ENCODE measurements at places on chromosomes 2 and 18.

DNA sequence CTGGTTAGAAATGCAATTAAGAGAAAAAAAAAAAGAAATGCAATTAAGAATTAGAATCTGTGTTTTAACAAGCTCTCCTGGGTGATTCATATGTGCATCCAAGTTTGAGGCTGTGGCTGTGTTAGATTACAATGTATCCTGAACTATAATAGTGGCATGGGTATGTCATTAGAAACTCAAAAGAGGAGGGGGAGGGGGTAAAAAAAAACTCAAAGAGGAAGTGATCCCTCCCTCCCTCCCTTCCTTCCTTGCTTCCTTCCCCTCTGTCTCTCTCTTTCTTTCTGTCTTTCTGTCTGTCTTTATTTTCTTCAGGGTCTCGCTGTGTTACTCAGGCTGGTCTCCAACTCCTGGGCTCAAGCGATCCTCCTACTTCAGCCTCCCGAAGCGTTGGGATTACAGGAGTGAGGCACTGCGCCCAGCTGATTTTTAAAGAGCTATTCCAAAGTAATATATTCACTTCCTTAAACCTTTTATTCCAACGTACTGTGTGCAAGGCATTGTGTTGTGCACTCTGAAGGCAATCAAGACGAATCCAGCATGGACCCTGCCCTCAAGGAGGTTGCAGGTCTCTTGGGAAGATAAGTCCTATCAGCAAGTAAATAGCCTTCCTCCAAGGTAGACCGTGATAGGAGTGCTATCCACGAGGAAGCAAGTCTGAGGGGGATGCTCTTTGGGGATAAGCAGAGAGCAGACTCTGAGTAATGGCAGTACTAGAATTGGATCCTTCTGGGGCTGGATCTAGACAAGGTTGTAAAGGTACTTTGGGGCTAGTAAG, 35.9 kb upstream of the MCFD2 start:
- no peak for DNase-seq

- no peak for DNase-seq
Measured at GRCh38 chr2:69300650-69301049, 86.4 kb downstream of the GFPT1 start.

- peak; percentile 86 for DNase-seq
Measured at GRCh38 chr2:223944703-223945531, at the start of gene WDFY1. WDFY1 (minus strand) TSS chr2:223945335; CDS start chr2:223945284, 51 bp downstream.

GRCh38 chr2:69744456-69744855, 2.5 kb downstream of the ANXA4 start:
- no peak for DNase-seq

DNA sequence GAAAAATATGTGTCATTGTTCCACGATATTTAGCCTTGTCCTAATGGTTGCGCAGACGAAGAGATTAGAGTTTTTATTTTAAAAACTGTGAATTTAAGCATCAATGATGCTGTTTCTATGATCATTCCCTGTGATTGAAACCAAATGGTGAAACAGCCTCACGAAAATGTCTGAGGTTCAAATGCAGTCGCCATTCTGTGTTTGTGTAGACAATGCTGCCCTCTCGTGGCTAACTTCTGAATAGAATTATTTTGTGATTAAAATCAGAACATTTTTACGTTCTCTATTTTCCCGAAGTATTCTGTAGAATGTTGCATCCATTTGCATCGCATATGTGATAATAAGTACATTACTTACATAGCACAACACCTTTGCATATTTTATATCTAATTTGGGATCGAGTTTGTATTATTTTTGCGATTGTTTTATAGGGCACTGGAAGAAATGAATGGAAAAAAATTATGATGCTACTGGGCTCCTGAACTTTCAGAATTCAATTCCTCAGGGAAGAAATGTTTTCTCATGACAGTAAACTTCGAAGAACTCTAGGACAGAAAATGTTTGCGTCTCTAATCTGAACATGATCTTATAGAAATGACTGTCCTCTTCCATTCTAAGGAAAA, 54.8 kb upstream of the CREB1 start:
- DNase-seq, result peak; percentile 59

DNA sequence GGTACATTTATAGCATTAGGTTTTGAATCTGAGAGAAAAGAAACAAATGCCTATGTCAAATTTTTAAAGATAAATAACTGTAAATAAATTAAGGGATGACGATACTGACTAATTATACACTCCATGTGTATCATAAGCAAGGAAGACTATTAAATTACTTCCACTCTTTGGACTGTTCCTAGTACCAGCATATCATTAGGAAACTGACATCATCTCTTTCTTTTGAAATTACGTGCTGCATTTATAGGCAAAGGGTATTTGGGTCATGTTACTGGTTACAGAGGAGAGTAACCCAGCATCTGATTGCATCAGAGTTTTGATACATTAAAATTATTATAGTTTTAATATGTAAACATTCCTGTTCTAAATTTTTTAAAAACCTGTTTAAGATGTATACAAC, 309.7 kb downstream of the XIRP2 start:
- DNase-seq, result no peak

All from endothelial cell (in vitro differentiated cells).